ENCODE measurements at places on chromosomes 12 and 14. TPM values are rescaled to one million over a fixed set of nuclear protein-coding genes. Genes with fewer than 3 reads are reported as not detected.
A peak's percentile ranks its signal among the peaks of the same experiment; 100 is the strongest.

DNA sequence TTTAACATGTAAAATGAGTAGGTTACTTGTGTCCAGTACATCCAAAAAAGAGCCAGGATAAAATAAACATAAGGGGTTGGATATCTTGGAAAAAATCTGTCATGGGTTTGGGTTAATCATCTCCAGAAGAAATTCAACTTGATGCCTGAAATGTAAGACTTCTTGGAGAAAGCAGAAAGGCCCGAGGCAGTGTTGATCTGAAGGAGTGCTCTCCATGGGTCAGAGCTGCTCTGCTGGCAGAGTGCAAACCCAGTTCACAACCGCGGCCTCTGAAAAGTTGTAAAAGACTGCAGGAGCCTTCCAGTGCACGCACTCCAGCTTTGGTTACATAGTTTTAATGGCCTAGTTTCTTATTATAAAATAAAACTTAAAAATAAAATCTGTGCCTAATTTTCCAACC is 97.3 kb upstream of the ALX1 start:
- DNase-seq = no peak

GRCh38 chr12:124518051-124518932 is 49.1 kb downstream of the NCOR2 start:
- peak; percentile 100 for DNase-seq

GRCh38 chr12:55658635-55659391 is 22.1 kb downstream of the OR10P1 start:
- no peak for DNase-seq

DNA sequence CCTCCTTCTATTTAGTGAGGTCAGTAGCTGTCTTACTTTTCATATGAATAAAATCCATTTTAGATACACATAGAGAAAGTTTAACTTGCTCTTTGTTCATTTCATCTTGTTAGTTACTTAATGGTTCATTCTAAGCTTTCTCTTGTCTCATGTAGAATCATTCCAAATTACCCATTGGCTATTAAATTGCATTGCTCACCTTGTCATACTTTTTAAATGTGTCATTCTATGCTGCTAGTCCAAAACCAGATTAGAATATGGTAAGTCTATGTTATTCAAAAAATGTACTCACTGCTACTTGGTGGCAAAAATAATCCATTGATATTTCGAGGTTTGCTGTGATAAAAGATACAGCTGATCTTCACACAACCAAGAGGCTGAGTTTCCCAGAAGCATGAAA is 3.0 kb downstream of the C12orf50 start:
- DNase-seq = no peak

DNA sequence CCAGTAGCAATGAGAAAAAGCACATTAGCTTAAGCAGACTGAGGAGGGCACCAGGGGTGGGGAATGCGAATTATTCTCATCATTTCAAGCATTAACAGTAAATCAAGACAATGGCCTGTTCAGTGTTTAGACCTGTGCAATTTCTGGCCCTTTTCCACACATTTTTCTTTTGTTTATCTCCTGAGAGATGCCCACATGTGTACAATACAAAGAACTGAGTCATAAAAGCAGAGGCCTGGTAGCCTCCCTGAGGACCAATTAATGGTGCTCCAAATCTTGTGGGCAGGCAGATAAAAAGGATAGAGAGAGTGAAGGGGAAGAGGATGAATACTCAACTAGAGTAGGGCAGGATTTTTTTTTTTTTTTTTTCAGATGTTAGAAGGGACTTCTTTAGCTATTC is 480.8 kb downstream of the RERGL start:
- no peak for DNase-seq

ABCD2 gene
- 0.19 TPM for total RNA-seq

DNA sequence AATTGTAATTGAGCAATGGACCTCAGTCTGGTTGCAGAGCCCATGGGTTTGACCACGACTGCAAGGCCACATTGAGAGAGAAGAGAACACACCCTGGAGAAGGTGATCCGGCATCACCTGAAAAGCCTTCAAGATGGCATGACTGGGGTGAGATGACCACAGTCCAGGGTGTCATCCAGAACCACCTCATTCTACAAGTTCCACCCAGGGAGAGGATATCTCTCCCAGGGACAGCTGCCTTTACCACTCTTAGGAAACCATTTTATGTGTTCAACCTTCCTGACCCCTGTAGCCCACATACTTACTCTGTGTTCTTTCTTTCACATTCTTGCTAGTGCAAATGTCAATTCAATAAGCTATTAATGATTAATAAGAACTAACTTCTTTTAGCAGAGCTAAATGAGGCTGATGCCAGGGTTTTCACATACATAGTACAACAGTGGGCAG is 43.4 kb upstream of the CPM start:
- no peak for DNase-seq

GRCh38 chr12:107327651-107328182 is 234.4 kb upstream of the CRY1 start:
- DNase-seq = no peak

- no peak for DNase-seq
Measured at GRCh38 chr14:87013583-87013982, 979.4 kb downstream of the GALC start.

CHGA gene
- total RNA-seq = 137 TPM

- DNase-seq = no peak
Measured at GRCh38 chr14:32696325-32697091, 242.2 kb upstream of the NPAS3 start.

ETFBKMT gene
- total RNA-seq = 5.2 TPM

- DNase-seq = no peak
Measured at GRCh38 chr14:61565181-61565580, 130.1 kb upstream of the HIF1A start.

GRCh38 chr12:118841588-118841987 is 139.8 kb upstream of the SRRM4 start:
- no peak for DNase-seq

DNA sequence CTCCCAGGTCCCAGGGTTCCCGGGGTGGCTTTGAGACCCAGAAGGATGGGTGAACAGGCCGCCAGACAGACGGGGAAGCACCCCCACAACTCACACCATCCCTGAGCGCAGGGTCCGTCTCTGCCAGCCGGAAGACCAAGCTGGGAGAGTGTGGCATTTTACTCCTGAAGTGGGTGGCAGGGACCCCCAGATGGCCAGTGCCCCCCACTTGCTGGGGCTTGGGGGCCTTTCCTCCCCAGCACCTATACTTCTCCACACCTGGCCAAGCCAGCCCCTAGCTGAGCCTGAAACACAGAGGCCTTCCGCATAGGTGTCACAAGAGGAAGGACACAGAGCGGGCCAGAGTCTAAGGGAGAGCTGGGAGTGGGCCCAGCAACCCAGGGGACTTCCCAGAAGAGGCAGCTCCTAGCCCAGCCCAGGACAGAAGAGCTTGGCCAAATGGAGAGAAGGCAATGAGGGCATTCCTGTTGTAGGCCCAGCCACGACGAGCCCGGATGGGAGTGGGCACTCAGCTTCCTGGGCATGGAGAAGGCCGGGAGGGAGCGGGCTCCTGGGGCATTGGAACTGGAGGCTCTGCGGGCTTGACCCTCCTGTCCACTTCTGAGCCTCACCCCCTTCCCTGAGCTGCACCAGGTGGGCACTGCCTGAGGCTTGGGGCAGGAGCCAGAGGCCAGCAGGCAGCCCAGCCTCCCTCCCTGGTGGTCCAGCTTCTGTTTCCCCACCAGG is 3.3 kb downstream of the AHNAK2 start:
- no peak for DNase-seq

KSR2 gene
- total RNA-seq = 1.3 TPM

DNA sequence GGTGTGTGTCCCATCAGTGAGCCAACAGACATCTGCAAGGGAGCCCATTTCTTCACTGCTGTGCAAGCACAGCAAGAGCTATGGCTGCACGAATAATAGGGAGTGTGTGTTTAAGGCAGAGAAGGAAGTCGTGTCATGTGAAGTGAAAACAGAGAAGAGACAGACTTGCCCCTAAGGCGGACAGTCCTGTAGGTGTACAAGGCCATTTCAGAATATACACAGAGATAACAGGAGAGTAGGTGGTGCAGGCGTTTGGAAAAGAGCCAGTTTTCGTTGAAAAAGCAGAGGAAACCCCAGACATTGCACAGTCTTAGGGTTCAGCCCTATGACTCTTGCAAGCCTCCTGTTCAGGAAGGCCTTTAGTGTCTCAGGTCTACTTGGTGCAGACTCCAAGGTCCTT is 46.3 kb upstream of the RNU6-8 start:
- DNase-seq = no peak

- DNase-seq = no peak
Measured at GRCh38 chr12:118319627-118320026, 53.1 kb downstream of the TAOK3 start.

- DNase-seq = no peak
Measured at GRCh38 chr12:51324953-51325352, 979 bp upstream of the BIN2 start.

GRCh38 chr12:47385653-47386052 is 305.9 kb upstream of the AMIGO2 start:
- no peak for DNase-seq

DNA sequence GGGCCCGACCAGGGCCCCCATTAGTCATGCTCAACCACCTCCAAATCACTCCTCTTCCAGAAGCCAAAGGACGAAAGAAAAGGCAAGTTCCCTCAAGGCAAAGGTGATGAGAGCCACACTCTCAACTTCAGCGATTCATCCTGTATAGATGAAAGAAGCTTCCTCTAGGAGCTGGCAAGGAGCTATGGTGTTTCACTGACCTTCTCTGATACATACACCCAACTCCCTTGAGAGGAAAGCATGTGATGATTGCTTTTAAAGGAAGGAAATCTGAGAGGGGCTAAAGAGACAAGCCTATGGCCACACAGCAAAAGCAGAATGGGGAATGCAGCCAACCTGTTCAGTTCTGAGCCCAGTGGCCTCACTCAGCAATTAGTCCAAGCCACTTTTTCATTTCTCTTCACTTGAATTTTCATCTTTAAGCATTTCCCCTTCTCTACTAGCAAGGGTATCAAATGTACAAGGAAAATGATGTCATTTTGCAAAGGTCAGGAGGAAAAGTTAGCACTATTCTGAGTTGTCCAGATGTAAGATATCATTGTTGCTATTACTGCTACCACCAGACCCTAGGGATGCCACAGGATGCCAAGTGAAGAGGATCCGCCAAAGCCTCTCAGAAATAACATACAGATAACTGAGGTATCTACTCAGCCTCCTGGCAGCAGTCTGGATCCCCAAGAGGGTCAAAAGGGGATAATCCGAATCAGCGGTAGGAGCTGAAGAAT is 82.5 kb downstream of the MAP3K9 start:
- DNase-seq = no peak

- DNase-seq = no peak
Measured at GRCh38 chr14:53218161-53218560, 65.0 kb upstream of the DDHD1 start.

DNA sequence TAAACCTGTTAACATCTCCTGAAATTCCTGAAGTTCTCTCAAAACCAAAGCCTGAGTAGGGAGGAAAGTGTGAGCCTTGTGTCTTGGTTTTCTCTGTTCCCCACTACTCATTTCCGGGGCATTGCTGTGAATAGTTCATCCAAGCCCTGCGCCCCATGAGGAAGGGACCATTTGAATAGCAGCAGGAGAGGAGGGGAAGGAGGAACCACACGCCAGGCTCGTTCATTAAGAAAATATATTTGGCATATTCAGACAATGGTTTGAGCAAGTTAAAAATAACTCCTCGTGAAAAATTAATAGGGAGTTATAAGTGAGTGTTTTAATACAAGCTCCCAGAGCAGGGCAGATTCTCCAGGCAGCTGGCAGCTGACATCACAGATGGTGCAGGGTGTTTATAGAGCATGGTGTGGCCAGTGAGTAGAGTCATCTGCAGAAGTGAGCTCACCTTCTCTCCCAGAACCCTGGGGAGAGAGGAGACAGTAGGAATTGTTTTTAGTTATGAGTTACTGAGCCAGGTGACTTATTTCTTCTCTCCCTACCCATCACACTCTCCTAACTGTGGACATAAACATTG is 29.5 kb upstream of the CISTR start:
- no peak for DNase-seq

DNA sequence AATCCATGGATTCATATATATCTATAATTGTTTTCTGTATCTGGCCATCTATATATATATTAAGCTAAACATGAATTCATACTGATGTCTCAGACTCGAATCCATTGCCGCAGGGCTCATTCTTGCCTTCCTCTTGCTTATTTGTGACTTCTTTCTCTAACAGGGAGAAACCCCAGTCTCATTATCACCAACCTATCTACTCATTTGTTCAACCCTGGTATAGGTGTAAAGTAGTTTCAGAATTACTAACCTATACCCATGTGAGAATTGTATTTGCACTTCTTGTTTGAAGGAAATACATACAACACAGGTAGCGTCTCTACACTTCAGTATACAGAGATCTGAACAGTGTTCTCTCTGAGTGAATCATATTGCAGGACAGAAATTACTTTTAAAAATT is 77.7 kb downstream of the PTPN11 start:
- DNase-seq = no peak

- no peak for DNase-seq
Measured at GRCh38 chr12:74488134-74488533, 49.5 kb upstream of the ATXN7L3B start.

DNA sequence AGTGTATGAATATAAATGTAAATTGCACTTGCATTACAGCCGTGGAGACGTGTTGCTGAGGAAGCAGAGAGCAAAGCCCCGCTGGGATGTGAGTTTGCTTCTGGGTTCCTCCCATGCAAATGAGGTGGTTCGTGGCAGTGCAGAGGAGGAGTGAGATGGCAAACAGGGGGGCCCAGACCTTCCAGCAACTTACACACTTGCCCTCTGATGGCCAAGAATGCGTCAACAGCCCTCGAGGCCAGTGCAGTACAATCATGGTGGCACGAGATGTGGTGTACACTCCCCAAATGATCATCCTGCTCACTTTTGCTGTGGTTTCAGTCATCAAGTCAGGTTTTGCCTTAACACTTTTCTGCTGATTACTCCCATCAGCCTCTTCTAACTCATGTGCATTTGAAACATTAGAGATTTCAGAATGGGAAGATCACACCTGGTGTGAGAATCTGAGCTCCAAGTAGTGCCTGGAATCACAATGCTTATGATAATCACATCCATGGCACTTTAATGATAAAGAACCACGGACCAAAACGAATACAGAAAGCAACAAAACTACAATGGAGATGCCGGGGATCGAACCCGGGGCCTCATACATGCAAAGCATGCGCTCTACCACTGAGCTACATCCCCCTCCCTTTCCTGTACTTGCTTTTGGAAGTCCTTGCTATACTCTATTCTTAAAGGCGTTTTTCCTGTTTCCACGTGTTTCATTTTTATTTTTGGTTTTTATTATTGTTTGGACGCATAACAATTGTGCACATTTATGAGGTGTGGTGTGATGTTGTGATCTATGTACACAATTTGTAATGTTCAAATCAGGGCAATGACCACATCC is 7.0 kb upstream of the UBC start:
- DNase-seq = peak; percentile 77

PCED1B gene
- 1.8 TPM for total RNA-seq

CATSPERB gene
- 2.2 TPM for total RNA-seq

DNA sequence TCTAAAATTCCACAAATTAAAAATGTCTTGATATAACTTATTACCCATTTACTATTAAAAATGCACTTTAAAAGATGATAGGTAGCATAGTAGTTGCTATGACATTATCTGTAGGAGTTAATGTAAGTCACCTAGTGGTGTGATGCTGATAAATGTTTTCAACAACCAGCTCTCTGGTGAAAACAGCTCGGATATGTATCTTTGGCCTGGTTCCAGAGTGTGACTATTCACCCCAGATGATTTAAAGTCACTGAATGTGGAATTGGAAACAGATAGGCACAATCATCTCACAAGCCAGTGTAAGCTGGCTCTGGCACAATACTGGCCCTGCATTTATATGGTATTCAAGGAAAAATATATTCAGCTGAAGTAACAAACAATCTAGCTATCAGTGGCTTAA is 9.2 kb upstream of the CCDC196 start:
- DNase-seq = no peak

GRCh38 chr12:77644915-77645605 is 185.6 kb upstream of the NAV3 start:
- DNase-seq = no peak
